Kidney glomerular epithelial cell (primary cell): ENCODE measurements at places on chromosomes 11 and 22.
A peak's percentile ranks its signal among the peaks of the same experiment; 100 is the strongest.

- DNase-seq, result no peak
Measured at GRCh38 chr11:1655168-1656060, 25.8 kb downstream of the KRTAP5-5 start.

GRCh38 chr11:101563166-101563565 is 20.6 kb downstream of the TRPC6 start:
- DNase-seq, result no peak

- no peak for DNase-seq
Measured at GRCh38 chr11:9004183-9004926, 554 bp upstream of the NRIP3 start.

GRCh38 chr11:116579857-116580727 is 192.7 kb downstream of the BUD13 start:
- no peak for DNase-seq

DNA sequence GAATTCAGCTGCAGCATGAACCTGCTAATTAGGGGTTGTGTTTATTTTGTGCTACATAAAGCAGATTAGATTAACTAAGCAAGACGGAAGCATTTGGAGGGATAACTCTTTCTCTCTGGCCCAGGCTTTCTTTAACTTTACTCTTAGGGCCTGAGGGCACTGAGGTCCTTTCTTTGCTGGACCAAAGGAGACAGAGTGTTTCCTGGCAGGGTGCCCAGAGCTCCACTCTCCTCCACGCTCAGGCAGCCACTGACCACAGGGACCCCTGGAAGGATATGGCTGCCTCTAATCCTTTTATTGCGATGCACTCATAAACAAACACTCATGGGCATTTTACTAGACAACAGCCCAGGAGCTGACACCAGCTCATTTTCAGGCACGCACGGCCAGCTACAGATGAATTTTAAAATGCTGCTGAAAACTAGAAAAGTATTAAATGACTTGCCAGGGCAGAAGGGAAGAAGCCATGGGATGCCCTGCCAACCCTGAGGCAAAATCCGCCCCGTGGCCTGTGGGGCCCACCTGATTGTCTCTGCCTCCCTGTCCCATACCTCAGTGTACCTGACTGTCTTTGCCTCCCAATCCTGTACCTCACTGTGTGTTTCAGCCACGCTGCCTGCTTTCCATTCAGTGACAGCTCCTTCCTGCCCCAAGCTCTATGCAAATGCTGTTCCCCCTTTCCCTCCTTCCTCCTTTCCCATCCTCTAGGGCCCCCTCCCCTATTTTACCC is 192.6 kb upstream of the NAV2 start:
- DNase-seq, result no peak

- no peak for DNase-seq
Measured at GRCh38 chr11:117127171-117127901, 16.8 kb upstream of the PAFAH1B2 start.

- no peak for DNase-seq
Measured at GRCh38 chr11:64316672-64317324, 561 bp downstream of the TRMT112 start.

GRCh38 chr11:79744941-79745340 is 304.1 kb upstream of the TENM4 start:
- DNase-seq, result no peak

DNA sequence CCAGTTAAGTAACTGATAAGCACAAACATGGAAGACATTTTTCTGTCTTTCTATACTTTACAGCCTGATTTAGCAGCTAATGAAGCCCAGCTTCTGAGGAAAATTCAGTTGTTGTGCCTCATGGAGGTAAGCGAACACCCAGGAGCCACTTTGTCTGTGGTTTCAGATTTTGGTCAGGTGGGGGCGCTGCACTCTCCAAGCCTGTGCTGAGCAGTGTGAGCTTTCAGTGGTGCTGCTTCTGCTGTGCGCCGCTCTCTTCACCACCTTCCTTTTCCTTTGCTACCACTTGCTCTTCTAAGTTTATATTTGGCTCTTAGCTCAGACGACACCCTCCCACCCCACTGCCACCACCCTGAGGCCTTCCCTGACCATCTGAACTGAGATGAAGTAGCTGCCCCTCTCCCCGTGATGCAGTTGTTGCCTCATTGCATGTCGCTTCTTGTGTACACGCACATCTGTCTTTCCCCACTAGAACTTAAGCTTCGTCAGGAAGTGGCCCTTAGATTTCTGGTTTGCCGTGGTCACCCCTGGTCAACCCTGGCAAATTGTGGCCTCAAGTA is 14.0 kb downstream of the PSMD13 start:
- DNase-seq, result no peak

DNA sequence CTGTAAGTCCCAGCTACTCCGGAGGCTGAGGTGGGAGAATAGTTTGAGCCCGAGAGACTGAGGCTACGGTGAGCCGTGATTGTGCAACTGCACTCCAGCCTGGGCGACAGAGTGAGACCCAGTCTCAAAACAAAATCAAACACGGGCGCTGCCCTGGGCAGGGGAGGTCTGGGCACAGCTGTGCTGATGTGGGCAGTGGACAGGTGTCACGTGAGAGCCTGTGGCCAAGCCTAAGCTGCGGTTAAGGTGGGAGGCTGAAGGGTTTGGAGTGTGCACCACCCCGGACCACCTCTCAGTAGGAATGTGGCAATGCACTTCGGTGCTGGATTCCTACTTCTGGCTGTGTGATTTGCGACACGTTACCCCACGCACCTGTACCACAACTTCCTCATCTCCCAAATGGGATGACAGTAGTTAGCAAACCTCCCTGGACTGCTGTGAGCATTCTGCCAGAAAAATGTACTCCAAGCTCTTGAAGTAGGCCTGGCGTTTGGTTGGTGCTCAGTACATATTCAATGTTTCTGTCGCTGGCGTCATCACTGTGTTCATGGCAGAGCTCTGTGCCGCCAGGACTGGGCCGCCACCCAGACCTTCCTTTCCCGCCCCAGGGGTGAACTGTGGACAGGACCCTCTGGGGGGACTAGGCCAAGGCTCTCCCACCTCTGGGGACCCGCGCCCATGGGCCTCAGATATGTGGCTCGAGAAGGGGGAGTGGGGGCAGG is 807 bp upstream of the ZNF74 start:
- no peak for DNase-seq

GRCh38 chr22:48493733-48494132 is 1333.9 kb downstream of the BRD1 start:
- no peak for DNase-seq

DNA sequence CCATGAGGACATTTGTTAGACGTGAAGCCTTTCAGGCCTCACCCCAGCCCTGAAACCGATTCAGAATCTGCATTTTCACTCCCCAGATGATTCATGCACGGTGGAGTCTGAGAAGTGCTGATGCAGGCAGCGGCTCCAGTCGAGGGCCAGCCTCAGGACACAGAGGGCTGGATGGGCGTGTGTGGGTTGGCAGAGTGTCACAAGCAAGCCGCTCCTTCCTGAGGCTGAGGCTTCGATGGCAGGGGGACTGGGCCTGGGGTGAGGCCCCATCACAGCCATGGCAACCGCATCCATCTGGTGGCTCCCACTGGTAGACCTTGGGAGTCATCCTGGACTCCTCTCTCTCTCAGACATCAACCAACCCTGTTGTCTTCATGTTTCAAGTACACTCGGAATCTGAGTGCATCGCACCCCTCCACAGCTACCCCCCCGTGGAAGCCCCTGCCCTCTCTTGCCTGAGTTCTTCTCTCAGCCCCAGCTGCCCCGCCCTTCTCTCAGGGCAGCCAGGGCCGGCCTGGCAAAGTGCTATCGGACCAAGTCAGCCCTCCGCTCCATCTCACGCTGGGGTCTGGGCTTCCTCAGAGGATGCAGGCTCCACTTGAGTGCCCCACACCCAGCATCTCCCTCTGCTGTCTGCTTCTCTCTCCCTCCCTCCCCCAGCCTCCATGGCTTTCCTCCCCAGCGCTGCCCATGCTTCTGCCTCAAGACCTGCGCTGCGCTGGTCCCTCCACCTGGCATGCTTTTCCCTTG is 10.6 kb downstream of the KCNC1 start:
- no peak for DNase-seq

GRCh38 chr11:45341372-45341771 is 55.2 kb upstream of the SYT13 start:
- no peak for DNase-seq

DNA sequence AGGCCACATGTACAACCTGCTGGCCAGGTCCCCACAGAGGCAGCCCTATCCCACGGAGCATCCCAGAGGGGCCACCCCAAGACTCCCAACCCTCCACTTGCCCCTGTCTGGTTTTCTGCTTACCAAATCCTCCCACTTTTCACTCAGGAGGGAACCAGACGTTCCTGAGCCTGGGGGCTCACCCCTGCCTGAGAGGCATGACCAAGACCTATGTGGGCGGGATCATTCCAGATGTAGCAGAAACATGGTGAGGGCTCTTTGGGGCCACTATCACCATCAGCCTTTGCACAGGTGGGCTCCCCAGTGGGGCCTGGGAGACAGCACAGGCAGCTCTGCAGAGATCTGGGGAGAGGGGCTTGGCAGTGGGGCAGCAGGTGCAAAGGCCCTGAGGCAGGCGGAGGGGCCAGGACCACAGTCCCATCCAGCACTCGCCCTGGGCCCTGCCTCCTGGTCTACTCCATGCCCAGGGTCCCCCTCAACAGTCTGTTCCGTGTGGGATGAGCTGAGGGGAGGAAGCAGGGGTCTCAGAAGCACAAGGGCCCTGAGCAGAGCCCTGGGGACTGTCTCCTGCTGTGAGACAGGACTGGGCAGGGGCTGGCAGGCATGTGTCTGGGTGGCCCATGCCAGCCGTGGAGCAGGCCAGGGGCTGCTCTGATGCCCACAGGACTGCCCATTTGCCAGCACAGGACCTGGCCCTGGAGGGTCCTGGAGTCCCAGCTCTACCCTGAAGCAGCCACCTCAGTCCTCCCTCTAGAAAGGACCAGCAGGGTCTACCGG is 9.4 kb downstream of the PIM3 start:
- DNase-seq, result no peak

DNA sequence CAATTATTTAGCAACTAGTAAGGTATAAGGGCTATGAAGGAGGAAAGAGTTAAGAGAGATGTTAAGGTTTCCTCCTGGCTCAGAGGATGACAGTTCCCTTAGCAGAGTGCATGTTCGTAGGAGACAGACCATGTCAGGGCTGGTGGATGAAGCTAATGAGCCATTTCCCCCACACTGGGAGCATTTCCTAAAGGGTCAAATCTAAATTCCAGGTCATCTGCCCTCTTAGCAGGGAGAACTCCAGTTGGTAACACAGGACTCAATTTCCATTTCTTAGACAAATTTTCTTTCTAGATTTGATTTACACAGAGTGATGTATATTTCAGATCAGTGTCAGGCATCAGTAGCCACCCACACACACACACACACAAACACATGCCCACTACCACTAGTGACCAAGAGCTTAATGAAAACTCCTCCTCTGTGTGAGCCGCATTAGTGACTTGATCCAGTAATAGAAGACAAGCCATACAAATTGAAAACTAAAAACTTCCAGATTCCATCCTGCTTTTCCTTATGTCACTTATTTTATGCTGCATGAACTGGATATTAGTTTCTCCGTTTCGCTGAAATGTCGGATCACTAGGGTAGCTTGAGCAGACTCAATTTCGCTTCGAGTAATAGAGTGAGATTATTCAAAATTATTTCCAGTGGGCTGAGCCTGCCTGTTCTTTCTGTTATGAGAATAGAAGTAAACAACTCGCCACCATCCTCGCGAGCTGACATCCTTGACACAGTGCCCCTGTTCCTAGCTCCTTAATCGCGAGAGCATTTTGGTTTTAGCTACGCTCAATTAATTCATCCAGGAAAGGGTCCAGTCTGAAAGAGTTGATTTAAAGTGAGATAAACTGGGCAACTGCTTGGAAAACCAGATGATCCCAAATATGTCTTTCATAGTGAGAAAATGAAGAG is 582.6 kb downstream of the SOX6 start:
- no peak for DNase-seq

- no peak for DNase-seq
Measured at GRCh38 chr22:27011717-27012116, 354.3 kb downstream of the MIAT start.

GRCh38 chr11:76756341-76756741 is 26.8 kb upstream of the TSKU start:
- DNase-seq, result no peak

DNA sequence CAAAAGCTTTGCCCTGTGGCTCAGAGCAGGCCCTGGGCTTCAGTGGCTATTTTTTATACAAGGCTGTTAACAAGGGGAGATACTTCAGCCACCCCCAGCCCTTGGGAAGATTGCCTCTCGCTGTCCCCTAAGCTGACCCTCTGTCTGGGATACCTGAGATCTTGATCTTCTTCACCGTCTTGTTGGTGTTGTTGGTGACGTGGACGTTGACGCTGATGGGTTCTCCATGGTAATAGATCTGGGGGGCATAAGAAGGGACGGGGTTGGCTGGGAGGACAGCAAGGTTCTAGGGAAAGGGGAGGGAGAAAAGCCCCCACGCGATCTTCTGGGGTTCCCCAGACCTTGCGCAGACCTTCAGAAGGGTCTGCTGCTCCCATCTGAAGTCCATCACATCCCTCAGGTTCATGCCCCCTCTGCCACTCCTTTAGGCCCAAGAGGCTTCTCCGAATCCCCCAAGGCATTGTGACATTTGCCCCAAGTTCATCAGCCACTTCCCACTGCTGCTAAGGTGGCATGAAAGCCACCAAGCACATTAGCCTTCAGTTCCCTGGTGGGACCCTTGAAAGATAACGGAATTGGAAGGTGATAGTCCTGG is 36.7 kb downstream of the TPBGL start:
- no peak for DNase-seq

DNA sequence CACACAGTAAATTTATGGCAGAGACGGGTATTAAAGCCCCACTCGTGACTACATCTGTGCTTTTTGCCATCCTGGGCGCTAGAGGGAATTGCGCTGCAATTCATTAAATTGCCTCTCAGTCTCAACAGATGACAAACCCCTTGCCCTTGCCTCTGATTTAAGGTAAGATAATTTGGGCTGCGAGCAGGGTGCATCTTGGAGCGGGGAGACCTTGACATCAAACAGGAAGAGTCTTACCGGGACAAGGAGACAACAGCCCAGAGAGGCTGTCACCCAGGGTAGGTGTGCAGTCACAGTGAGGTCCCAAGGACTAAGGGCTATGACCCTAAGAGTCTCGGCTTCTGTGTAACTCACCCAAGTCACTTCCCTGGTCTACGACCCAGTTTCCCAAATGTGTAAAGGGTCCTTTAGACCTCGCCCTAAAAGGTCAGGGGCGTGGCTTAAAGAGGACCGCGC is 449 bp upstream of the TOM1 start:
- no peak for DNase-seq

DNA sequence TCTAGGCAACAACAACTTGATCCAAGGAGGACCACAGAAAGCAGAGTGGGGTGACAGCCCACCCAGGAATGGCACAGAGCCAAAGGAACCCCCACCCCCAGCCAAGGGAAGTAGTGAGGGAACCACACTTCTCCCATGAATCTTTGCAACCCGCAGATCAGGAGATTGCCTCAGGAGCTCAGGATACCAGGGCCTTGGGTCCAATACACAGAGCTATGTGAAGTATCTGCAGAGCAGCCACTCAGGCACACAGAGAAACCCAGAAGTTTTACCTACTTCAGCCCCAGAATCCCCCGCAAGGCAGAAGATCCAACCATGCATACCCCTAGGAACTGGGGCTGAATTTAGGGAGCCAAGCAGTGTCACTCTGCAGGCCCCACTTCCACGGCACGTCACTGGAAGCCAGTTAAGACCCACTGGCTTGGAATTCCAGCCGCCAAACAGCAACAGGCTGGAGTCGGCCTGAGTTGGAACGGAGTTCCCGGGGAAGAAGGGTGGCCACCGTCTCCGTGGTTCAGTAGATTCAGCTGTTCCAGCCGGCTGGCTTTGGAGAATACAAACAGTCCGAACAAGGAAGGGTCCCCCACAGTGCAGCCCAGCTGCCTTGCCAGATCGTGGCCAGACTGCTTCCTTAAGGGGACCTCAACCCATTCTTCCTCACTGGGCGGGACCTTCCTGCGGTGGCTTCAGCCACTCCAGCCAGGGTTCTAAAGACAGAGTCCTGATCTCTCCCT is 174.1 kb downstream of the TTC28 start:
- peak; percentile 62 for DNase-seq
